ENCODE measurements at places on chromosomes 3 and 15.

DNA sequence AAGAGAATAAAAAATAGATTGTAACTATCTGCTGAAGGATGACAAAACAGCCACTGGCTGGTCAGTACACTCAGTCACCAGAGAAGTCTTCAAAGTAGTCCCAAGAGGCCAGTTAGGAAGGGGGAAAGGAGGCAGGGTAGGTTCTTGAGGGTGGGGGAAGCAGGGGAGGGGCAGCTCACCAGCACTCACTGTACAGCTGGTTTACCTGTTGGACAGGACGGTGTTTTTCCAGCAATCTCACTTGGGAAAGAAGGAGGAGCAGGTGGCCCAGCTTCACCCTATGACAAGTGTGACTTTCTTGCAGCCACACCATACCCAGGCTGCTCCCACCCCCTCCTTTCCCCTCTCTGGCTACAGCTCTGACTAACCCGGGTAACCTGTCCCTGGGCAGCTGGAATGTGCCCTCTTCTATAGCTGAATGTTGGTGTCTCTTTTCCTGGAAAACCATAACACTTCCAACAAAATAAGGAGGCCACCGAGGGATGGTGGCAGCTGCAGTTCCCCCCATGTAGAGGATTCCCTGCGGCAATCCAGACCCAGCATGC, 203.4 kb upstream of the NSMCE3 start:
- no peak for DNase-seq

- no peak for DNase-seq
These were observed 17.5 kb downstream of the TGM5 start for GRCh38 chr15:43249236-43249635.

DNA sequence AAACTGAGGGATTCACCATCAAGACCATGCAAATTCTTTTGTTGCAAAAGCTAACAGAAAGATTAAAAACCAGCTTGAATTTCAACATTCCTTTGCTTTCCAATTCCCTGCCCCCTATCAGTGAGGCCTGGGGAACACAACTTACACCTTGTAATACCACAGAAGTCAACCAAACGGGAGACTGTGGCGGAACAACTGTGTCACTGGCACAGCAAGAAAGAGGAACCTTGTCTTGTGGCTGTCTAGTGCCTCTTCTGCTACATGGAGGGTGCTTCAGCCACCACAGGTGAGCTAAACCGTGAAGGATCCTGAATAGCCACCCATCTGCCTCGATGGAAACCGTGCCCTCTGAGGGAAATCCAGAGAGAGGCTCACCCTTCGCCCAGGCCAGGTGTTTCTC, 11.4 kb downstream of the CCDC12 start:
- DNase-seq, result no peak

- DNase-seq, result no peak
These were observed 180.2 kb downstream of the VPS13C start for GRCh38 chr15:61880084-61880483.

DNA sequence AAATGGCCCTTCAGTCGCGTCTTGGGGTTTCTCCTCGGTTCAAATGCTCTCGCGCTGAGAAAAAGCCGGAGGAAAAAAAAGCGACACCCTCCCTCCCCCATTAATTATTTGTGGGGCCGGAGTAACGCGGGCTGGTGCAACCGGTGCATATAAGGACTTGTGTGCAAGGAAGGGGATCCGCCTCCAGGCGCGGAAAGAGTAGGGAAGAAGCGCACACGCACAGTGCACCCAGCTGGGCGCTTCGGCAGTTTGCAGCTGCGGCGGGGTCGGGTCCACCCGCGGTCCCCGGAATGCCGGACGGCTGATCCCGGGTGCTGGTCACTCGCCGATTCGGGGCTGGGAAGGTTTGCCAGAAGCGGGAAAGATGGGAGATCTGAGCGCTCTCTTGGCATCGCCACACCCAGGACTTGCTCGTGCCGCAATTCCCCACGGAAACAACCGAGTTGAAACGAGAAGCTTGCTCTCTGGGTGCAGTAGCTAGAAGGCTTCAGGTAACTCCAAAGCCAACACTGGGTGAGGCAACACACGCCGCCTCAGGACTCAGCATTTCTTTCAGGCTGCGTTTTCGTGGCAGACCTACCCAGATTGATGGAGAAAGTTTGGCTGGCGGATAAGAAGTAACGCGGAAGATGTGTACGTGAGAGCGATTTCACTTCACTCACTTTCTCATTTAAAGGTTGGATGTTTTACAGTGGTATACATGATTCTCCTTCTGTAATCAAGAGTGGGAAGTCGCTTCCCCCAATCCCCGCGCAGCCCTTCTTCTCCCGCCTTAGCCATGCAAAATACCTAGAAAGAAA, 720 bp upstream of the TNIK start:
- no peak for DNase-seq

DNA sequence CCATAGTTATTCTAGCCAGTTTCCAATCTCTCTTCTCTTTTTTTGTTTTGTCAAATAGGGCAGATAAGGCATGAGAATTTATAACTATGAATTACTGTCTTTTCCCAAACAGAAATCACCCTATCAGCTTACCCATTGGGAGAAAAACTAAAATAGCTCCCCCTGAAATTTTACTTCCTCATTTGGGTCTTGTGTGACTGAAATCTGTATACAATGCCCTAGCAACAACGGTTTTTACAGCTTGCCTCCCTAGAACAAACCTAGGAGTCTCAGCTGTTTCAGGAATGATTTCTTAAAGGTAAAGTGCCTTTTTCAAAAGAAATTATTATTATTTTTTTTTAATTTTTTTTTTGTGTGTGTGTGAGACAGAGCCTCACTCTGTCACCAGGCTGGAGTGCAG, 56.8 kb downstream of the CD86 start:
- DNase-seq, result no peak
